ENCODE measurements at places on chromosomes 6 and 20.

- no peak for DNase-seq
Measured at GRCh38 chr20:38293491-38294065, 10.4 kb upstream of the BPI start.

DNA sequence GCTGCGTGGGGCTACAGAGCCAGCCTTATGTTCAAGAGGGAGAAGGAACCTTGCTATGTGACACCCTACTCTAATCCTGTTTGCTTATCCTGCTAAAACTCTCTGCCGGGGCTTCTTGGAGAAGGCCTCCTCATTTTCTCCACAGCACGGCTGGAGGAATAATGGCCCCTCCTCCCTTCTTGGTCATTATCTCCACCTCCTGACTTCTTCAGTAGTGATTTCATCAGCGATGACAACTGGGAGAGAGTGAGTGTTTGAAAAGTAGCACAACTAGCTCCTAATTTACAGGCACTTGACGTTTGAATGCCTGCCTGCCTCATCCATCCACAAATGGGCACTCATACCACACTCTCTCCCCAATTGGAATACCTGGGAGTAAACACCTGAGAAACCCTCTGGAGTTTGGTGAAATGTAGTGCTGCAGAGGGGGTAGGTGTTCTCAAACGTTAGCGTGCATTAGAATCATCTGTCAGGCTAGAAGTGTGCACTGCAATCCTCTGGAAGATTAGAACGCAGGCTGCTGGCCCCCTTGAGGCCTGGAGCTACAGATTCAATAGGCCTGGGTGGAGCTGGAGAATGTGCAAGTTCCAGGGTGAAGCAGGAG is 148.5 kb downstream of the FOXC1 start:
- no peak for DNase-seq

DNA sequence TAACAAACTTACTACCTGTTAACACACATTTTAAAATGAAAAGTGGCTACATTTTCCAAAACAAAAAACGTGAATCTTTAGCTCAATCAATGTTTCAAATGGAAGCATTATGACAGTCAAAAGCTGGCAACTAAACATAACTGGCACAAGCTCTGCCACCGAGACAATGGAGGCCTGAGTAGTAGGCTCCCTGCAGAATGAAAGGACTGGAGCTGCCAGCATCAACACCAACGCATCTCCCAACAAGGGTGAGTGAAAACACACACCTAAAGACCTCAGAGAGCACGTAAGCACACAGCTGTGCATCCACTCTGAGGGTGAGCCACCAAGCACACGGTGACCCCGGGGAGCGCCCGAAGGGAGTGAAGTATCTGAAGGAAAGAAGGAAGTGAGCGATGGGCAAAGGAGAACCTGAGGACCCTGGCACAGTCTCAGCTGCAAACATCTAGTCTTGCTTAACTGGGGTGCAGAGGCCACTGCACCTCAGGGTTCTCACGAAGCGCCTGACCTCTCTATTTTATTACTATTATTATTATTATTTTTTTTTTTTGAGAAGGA is 1.6 kb upstream of the ADRM1 start:
- no peak for DNase-seq

GRCh38 chr6:157990321-157991066 is 8.8 kb downstream of the SYNJ2 start:
- DNase-seq: no peak

GRCh38 chr20:8260837-8261251 is 128.8 kb downstream of the PLCB1 start:
- no peak for DNase-seq

DNA sequence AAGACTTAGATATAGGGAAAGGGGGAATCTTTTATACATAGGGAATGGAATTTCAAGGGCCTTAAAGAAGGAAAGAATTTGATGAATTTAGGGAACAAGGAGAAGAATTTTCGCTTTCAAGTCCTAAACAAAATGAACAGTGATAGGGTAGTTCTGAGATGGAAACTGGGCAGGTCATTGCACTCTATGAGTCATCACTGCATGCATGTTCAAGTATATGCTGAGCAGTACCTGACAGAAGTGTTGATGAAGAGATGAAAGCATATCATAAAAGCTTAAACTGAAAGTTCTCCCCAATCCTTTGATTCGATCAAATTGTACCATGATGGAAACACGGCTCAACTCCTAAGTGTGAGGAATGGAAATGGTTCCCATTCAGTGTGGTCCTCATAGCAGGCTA is 271.0 kb downstream of the TSHZ2 start:
- no peak for DNase-seq

GRCh38 chr6:159395609-159396008 is 226.4 kb downstream of the FNDC1 start:
- DNase-seq: no peak

GRCh38 chr20:46056970-46057855 is 28.2 kb downstream of the SLC12A5 start:
- no peak for DNase-seq

- no peak for DNase-seq
Measured at GRCh38 chr20:18722371-18722770, 91.2 kb upstream of the SCP2D1 start.

GRCh38 chr20:36102306-36102705 is 52.2 kb upstream of the EPB41L1 start:
- DNase-seq: no peak

DNA sequence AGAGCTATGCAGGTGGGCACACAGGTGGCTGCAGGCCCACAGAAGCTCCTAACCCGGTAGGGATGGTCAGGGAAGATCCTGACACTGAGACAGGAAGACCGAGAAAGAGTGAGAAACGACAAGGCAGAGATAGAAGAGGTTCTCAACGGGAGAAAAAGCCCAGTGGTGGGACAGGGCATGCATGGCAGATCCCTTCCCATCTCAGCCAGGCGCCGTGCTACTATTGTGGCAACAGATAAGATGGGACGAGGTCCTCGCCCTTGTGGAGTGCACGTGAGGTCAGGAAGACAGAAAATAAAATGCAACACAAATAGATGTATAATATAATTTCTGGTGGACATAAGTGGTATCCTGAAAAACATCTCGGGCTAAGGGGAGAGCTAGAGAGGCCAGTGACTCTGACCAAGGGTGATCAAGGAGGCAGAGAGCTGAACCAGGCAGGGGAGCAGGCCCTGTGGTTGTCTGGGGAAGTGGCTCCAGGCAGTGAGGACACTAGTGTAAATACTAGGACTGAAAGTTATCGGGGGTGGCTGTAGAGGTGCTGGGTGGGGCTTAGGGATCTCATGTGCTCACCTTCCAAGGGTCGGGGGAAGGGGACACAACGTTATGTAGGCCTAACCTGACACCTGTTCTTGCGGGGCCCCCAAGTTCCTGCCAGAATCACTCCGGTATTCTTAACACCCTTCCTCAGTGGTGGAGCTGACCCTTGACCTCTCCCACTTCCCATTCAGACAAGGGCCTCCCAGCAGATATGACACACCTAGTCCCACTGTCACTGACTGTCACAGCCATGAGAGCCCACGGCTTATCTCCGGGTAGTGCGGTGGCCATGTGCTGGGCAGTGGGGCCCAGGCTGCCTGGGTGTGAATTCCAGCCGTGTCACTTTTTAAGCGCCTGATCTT is 1.0 kb downstream of the SRXN1 start:
- no peak for DNase-seq
